ENCODE measurements at places on chromosomes 13 and 19. TPM values are rescaled to one million over a fixed set of nuclear protein-coding genes. Genes with fewer than 3 reads are reported as not detected.

DNA sequence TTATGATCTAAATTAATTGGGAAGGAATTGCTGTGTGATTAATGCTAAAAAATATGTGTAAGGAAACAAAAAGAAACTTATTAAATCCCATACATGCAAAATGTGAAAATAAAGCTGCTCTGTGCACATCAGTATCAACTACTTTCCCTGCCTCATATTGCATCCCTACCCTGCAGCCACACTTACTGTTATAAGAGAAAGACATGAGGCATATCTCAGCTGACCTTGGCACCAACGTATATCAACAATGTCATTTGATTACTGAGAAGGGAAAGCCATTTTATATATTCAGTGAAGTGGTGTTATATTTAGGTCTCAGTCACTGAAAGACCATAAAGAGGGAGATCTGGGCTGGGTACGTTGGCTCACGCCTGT lies 585.1 kb downstream of the GPC6 start:
- no peak for DNase-seq
- no peaks in the 10 kb centered on the region for H3K4me1 ChIP-seq
- no peaks in the 10 kb centered on the region for H3K27me3 ChIP-seq

MCEMP1 gene
- not detected for total RNA-seq

CTU1 gene
- 4.8 TPM for total RNA-seq

GRCh38 chr13:24287748-24288287 lies 21.6 kb upstream of the C1QTNF9 start:
- H3K36me3 ChIP-seq = peaks cover 9% of the 10 kb centered on the region
- no peak overlapping the region for H3K4me3 ChIP-seq
- H3K4me1 ChIP-seq = no peaks in the 10 kb centered on the region

- H3K4me1 ChIP-seq = no peaks in the 10 kb centered on the region
- no peak overlapping the region for H3K4me3 ChIP-seq
- H3K27ac ChIP-seq = no peak overlapping the region
- no peak for DNase-seq
- H3K36me3 ChIP-seq = no peaks in the 10 kb centered on the region
Measured at GRCh38 chr19:50981587-50982146, 2.0 kb downstream of the KLK7 start.

GRCh38 chr13:114099191-114099590 lies 33.2 kb downstream of the RASA3 start:
- H3K36me3 ChIP-seq = no peaks in the 10 kb centered on the region
- peaks cover 58% of the 10 kb centered on the region for H3K4me1 ChIP-seq
- H3K4me3 ChIP-seq = no peak overlapping the region
- H3K27ac ChIP-seq = peak overlapping the region; percentile 71
- H3K27me3 ChIP-seq = no peaks in the 10 kb centered on the region
- DNase-seq = peak; percentile 92

DNA sequence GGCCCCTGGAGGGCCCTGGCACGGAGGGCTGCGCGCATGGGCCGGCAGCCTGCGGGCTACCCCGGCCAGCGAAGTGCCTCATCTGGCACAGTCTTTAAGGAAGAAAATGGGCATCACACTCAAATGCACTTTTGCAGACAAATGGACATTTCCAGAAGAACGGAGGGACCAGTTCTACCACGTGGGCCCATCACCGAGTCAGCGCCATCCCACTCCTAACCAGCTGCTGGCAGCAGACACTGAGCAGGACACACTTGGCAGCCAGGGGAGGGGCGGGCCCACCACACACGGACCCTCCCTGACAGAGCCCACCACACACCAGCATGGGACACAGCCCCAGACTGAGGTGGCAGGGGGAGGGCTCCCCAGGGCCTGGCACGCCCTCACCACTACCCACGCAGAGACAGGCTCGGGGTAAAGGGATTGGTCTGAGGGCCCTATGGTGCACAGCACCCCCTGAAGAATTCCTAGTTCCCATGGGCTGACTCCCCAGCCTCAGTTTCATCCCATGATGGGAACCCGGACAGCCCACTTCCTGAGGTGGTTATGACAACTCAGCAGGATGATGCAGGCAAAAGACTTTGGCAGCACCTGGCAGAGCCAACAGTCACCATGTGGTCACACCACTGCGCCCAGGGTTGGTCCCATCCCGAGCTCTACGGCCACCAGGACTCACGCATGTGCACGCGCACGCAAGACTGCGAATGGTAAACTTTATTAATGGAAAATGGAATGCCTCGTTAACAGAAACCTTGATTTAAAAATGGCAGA lies 18.7 kb upstream of the TINCR start:
- H3K4me1 ChIP-seq = peaks cover 19% of the 10 kb centered on the region
- DNase-seq = no peak
- H3K27me3 ChIP-seq = no peaks in the 10 kb centered on the region
- H3K27ac ChIP-seq = peak overlapping the region; percentile 79
- H3K4me3 ChIP-seq = no peak overlapping the region

DNA sequence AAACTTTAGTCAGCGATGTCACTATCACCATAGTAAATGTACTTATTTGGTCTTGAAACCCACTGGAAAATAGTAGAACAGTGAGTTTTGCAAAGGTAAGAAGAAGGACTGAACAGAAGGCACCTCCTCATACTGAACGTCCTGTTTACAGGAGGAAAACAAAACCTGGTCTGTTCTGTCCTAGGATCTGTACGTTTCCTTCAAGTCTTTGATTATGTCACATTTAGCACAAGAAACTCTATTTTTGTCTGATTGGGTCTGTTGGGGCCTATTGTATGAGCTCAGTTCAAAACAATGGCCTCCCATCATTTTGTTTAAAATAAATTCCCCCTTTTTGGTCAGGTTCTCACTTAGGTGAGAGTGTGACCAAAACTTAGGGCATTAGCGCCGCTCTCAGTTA lies 11.2 kb upstream of the CFAP97D2 start:
- no peak overlapping the region for H3K4me3 ChIP-seq
- DNase-seq = no peak
- peaks cover 21% of the 10 kb centered on the region for H3K4me1 ChIP-seq
- no peak overlapping the region for H3K27ac ChIP-seq

DNA sequence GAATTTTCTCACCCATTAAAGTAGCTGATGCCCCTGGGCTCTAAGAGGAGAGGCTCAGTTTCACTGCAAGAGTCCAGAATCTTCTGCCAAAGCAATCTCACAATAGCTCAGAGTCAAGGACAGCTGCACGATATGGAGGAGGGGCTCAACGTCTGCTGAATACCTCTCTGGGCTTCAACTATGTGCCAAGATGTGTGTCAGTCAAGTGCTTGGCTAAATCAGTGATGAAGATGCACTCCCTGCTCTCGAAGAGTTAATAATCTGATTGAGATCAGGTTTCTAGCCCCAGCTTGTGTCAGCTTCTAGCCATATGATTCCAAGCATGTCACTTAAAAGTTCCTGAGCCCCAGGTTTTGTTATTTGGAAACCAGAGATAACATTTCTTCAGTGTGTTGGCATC lies 46.8 kb downstream of the KLF12 start:
- H3K4me3 ChIP-seq = no peak overlapping the region
- peak; percentile 50 for DNase-seq
- no peak overlapping the region for H3K27ac ChIP-seq
- no peaks in the 10 kb centered on the region for H3K36me3 ChIP-seq
- H3K4me1 ChIP-seq = peaks cover 9% of the 10 kb centered on the region

FUT1 gene
- total RNA-seq = 1.1 TPM

COMP gene
- total RNA-seq = 13.8 TPM

GRCh38 chr13:27425918-27426630 lies 1.7 kb downstream of the GTF3A start:
- no peaks in the 10 kb centered on the region for H3K27me3 ChIP-seq
- DNase-seq = peak; percentile 71
- peaks cover 35% of the 10 kb centered on the region for H3K4me1 ChIP-seq

DNA sequence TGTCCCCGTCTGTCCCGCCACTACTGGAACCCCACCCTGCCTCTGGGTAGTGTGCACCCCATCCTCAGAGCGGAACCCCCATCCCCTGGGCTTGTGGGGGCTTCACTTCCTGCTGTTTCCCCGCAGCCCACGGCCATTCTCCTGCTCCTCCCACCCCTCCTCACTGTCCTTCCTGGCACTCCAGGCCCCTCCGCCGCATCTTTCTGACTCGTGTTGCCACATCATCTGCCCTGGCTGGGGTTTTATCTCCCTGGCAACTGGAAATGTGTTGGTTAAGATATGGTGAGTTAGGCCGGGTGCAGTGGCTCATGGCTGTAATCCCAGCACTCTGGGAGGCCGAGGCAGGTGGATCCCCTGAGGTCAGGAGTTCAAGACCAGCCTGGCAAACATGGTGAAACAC lies 37.3 kb downstream of the KDM4B start:
- DNase-seq = no peak
- H3K4me1 ChIP-seq = peaks cover 5% of the 10 kb centered on the region
- H3K27ac ChIP-seq = no peak overlapping the region

GRCh38 chr19:19259741-19260140 lies 13.4 kb downstream of the TM6SF2 start:
- peaks cover 13% of the 10 kb centered on the region for H3K4me1 ChIP-seq
- DNase-seq = no peak
- no peak overlapping the region for H3K4me3 ChIP-seq
- no peaks in the 10 kb centered on the region for H3K36me3 ChIP-seq
- H3K27ac ChIP-seq = no peak overlapping the region
- H3K27me3 ChIP-seq = peaks cover 42% of the 10 kb centered on the region

ZNF573 gene
- total RNA-seq = 17.1 TPM

COX7A1 gene
- total RNA-seq = 185 TPM

AKT1S1 gene
- total RNA-seq = 6.7 TPM

DNA sequence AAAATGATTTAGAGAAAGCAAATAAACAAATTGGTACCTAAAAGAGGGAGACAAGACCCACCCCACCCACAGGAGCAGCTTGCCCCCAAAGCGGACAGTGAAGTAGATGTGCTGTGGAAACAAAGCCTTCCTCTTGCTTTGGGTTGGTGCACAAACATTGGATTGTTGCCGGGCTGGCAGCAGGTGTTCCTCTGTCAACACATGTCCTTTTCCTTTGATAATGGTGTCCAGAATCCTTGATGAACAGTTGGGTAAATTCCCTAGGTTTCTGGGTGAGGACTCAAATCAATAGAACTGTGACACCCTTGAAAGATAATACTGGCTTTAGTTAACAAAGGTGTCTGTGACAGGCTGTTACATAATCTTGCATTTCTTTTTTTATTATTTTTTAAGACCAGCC lies 311.8 kb downstream of the SPRY2 start:
- H3K27me3 ChIP-seq = no peaks in the 10 kb centered on the region
- no peak overlapping the region for H3K4me3 ChIP-seq
- no peaks in the 10 kb centered on the region for H3K36me3 ChIP-seq
- DNase-seq = no peak

- DNase-seq = peak; percentile 88
- peaks cover 7% of the 10 kb centered on the region for H3K36me3 ChIP-seq
- H3K27me3 ChIP-seq = peaks cover 32% of the 10 kb centered on the region
Measured at GRCh38 chr19:46016426-46017094, 6.3 kb downstream of the PGLYRP1 start.

- no peaks in the 10 kb centered on the region for H3K4me1 ChIP-seq
- H3K36me3 ChIP-seq = no peaks in the 10 kb centered on the region
- no peak overlapping the region for H3K4me3 ChIP-seq
- no peaks in the 10 kb centered on the region for H3K27me3 ChIP-seq
- no peak overlapping the region for H3K27ac ChIP-seq
Measured at GRCh38 chr13:107266657-107267056, 698.7 kb upstream of the ARGLU1 start.

- H3K27ac ChIP-seq = no peak overlapping the region
Measured at GRCh38 chr13:45696610-45697226, 5.4 kb upstream of the CBY2 start.

GRCh38 chr19:10763828-10764339 lies 46.0 kb downstream of the DNM2 start:
- H3K27ac ChIP-seq = no peak overlapping the region
- peaks cover 34% of the 10 kb centered on the region for H3K36me3 ChIP-seq
- no peak overlapping the region for H3K4me3 ChIP-seq
- H3K4me1 ChIP-seq = peaks cover 39% of the 10 kb centered on the region
- no peaks in the 10 kb centered on the region for H3K27me3 ChIP-seq

- no peak overlapping the region for H3K27ac ChIP-seq
- no peaks in the 10 kb centered on the region for H3K36me3 ChIP-seq
- peak; percentile 22 for DNase-seq
- H3K27me3 ChIP-seq = no peaks in the 10 kb centered on the region
Measured at GRCh38 chr13:58313219-58313618, 681.7 kb downstream of the PCDH17 start.

DNA sequence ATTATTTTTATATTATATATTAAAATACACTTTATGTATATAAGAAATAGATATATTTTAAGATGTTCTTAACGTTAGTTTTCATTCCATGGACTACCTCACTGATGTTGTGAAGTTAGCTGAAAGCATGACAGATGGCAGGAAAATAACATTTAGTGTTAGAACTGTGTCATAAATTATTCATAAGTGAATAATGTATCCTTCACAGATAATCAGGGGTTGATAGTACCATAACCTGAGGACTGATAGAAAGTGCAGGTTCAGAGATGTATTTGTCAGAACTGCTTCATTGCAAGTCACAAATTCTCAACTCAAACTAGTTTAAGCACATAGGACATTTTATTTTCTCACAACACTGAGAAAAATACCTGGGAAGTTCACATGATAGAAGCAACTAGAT lies 14.6 kb upstream of the DIAPH3 start:
- no peak overlapping the region for H3K27ac ChIP-seq
- no peaks in the 10 kb centered on the region for H3K36me3 ChIP-seq
- H3K4me3 ChIP-seq = no peak overlapping the region
- no peak for DNase-seq
- peaks cover 2% of the 10 kb centered on the region for H3K27me3 ChIP-seq

MYO1F gene
- 2.3 TPM for total RNA-seq

GSX1 gene
- not detected for total RNA-seq

- peaks cover 47% of the 10 kb centered on the region for H3K27me3 ChIP-seq
- no peak overlapping the region for H3K27ac ChIP-seq
- H3K4me3 ChIP-seq = peak overlapping the region; percentile 30
Measured at GRCh38 chr19:18594824-18595373, 6.3 kb downstream of the REX1BD start.

ZNF99 gene
- total RNA-seq = 0.22 TPM

DNA sequence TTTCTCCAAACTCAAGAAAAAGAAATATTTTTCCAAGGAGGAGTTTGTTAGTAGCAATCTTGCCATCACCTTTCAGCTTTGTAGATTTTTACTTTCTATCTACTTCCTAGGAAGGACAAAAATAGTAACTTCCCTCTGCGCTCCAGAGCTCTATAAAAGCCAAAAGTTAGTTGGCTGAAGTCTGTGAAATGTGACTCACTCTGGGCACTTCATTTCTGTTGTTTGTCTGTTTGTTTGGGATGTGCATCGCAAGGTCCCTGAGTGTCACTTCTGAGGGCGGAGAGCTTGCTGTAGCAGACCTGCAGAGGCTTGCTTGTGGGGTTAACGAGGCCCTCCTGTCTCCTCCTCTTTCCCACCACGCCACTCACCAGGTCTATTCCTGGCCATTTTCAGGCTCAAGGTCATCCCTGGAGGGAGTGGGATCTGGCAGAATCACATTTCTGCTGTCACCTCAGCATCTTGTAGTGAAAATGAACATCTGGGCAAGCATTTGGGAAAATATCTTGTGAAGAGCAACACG lies 307.6 kb downstream of the GPC6 start:
- no peaks in the 10 kb centered on the region for H3K27me3 ChIP-seq
- no peak overlapping the region for H3K4me3 ChIP-seq
- peak; percentile 70 for DNase-seq

DNA sequence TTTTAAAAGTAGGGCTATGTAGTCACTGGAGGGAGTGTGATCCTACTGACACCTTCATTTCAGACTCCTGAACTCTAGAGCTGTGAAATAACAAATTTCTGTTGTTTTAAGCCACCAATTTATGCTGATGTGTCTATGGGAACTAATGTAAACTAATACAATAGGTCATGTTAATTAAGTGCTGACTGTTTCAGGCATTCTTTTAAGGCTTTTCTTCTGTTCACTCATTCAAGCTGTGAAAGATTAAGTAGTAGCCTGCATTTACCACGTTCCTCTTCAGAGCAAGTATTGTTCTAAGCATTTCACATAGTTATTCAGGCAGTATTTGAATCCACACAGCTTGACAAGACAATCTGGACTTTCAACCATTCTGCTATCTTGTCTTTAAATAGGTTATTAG lies 1135.0 kb downstream of the SLITRK1 start:
- H3K4me1 ChIP-seq = no peaks in the 10 kb centered on the region
- DNase-seq = no peak
- no peaks in the 10 kb centered on the region for H3K36me3 ChIP-seq
- no peak overlapping the region for H3K27ac ChIP-seq
